ENCODE measurements at places on chromosomes 16 and 17. TPM values are rescaled to one million over a fixed set of nuclear protein-coding genes. Genes with fewer than 3 reads are reported as not detected.

DNA sequence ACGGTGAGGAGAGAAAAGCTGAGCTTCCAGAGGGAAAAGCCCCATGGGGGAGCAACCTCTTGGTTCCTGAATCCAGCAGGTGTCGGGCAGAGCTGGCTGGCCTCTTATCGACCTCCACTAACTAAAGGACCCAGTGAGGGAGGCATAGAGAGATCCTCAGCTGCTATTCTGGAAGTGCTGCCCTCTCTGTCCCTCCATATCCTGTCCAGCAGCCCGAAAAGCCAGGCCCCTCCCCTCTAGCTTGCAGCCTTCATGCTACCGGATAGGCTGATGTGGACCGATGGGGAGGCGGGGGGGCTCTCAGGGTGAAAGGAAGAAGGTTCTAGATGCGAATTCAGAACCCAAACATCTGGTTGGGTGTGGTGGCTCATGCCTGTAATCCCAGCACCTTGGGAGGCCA, 24.9 kb downstream of the MXRA7 start:
- no peak for DNase-seq

DNA sequence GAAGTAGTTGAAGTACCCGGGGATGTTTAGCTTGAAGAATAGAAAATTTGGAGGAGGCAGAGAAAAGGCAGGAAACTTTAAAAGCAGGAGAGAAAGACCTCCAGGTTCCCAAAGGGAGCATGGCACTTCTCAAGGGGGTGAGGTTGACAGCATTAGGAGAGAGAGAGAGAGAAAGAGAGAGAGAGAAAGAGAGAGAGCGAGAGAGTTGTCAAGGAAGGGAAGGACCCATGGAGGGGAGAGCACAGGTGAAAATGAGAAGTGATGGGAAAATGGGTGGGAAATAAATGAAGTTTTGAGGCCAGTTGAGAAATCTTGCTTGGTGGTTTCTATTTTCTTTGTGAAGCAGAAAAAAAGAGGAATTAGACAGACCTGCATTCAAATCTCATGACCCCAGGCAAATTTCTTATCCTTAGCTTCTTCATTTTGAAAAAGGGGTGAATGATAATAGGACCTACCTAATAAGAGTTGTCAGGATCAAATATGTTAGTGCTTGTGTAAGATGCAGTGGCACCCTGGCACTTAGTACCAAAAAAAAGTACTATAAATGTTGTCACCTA, 24.0 kb downstream of the PRKCB start:
- no peak for DNase-seq

GRCh38 chr17:3800362-3801271, at the start of gene ITGAE:
Gene ITGAE, minus strand, starts transcription at chr17:3801188. Its CDS starts 44 bp downstream, at chr17:3801144.
- DNase-seq, result no peak

GRCh38 chr17:1469231-1469852, 13.3 kb upstream of the CRK start:
- DNase-seq, result no peak

TRPV2 gene
- total RNA-seq, result 25.8 TPM

GRCh38 chr16:10744370-10745030, 858 bp downstream of the NUBP1 start:
- DNase-seq, result peak; percentile 72

CSF3 gene
- not detected for total RNA-seq

CHAD gene
- total RNA-seq, result not detected

ITGAD gene
- total RNA-seq, result not detected

DNA sequence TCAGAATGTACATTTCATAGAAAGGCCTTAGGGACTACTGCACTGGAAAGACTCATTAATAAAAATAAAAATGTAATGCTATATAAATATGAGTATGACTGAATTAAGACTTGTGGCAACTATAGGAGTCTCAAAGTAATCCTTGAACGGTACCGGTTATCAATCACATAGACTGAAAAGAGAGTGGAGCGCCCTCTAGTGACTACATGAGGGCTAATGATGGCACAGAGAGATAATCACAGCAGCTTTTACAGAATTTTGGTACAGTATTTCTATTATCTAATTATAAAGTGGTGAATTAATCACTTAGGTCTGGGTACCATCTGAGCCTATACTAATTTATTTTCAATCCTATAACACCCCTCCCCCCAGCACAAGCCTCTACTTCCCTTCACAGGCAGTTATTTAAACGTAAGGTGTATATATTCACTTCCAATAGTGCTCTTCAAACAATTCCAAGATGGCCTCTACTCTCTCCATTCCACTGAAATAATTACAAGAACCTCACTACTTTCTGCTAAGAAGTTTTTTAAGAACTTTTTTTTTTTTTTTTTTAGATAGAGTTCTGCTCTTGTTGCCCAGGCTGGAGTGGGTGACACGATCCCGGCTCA, 40.7 kb upstream of the ANKFY1 start:
- peak; percentile 64 for DNase-seq

- no peak for DNase-seq
Observed at GRCh38 chr17:17514361-17514992, 18.3 kb upstream of the RASD1 start.

GRCh38 chr16:55169780-55170179, 154.2 kb upstream of the IRX6 start:
- DNase-seq, result no peak

DNA sequence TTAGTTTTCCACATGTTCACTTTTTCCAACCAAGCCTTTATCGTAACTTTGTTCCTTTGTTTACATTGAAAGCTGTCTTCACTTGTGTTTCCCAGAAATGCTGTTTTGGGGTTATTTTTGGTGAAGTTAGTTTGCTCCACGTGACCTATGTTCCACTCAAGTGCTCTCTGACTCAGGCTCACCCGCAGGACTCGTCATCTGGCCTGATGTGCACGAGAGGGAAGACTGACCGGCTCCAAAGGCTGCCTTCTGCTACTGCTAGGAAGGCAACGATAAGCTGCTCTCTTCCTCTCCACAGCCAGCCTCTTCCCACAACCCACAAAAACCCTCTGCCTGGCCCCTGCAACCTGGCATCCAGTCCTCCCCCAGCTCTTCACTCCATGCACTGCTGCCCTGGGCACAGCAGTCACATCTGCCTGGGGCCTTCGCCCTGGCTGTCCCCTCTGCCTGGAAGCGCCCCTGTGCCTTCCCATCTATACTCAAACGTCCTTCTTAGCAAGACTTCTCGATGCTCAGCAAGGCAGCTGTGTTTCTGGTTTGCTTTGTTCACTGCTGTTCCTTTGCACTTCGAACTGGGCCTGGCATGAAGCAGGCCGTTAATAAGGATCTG, 28.0 kb downstream of the ZCCHC14 start:
- peak; percentile 98 for DNase-seq

GNG13 gene
- not detected for total RNA-seq

GPR139 gene
- not detected for total RNA-seq

GRCh38 chr16:13767215-13767614, 152.7 kb upstream of the ERCC4 start:
- no peak for DNase-seq

PRSS21 gene
- total RNA-seq, result not detected

GRCh38 chr17:3513305-3514035, 37.7 kb downstream of the ASPA start:
- no peak for DNase-seq

TBC1D28 gene
- not detected for total RNA-seq

GRCh38 chr16:67675999-67676398, 9.4 kb downstream of the C16orf86 start:
- DNase-seq, result no peak

AIPL1 gene
- total RNA-seq, result not detected

- no peak for DNase-seq
Observed at GRCh38 chr16:85029981-85030401, 2.4 kb downstream of the KIAA0513 start.

DNA sequence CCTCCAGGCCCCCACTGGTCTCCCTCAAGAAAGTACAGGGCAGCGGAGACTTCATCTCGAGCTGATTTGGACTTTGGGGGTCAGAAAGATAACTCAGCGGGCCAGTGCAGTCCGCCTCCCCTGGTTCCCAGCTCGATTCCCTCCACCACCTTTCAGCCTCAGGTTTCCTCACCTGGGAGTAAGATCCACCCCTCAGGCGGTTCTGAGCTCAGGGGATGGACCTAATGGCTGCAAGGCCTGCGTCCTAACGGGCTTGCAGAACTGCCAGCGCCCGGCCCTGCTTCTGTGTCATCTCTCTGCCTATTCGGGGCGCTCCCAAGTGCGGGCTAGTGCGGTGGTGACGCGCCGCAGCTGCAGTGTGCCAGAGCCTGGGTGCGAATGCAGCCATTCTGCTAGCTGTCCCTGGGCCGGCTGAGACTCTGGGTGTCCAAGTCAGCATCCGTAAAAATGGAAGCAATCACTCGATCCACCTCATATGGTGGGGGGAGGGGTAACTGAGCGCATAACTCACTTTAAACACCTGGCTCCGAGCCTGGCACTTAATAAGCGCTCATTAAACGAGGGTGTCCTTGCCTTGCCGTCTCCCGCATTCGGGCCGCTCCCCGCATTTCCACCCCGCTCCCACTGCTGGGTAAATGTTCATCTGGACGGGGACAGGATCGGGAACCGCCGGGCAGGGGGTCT, 129.6 kb upstream of the LHX1 start:
- DNase-seq, result no peak

DNA sequence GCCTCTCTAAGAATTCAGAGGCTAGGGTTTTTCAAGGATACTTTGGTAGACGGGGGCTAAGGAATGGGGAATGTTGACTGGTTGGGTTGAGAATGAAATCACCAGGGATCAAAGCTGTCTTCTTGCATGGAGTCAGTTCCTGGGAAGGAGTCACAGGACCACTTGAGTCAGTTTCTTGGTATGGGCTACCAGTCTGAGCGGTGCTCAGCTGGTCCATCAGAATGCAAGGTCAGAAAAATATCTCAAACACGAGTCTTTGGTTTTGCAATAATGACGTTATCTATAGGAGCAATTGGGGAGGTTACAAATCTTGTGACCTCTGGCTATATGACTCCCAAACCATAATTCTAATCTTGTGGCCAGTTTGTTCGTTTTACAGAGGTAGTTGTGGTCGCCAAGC, 18.4 kb downstream of the CHD9NB start:
- peak; percentile 48 for DNase-seq

SKAP1 gene
- total RNA-seq, result not detected

C17orf78 gene
- total RNA-seq, result not detected

DNA sequence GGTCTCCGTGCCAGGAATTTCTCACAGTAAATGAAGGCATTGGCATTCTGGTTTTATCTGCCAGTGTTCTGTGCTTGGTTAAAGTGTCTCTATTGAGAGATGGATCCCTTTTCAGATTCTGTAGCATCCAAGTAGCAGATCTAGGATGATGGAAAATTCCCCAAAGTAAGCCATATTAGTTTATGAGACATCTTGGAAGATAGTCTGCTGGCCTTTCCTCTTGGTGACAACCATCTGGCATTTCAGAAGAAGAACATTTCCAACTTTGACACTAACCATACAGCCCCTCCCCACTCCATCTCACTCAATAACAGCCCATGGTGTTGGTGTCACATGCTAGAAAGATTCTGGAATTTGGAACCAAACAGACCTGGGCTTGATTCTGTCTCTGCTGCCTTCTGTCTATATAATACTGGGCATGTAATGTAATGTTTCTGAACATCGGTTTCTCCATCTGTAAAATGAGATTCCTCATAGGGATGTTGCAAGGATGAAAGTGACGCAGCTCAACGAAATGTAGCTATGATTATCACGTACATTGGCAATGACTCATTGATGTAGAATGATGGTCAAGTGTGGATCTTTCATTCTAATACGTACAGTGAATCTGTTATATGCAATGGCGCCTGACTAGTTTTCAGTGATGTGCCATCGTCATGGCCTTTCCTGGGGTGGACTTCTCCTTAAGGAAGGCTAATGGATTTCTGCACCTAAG, 32.6 kb upstream of the PIRT start:
- no peak for DNase-seq

- DNase-seq, result no peak
Observed at GRCh38 chr16:67312719-67313118, 13.8 kb downstream of the KCTD19 start.
